Left ventricle myocardium superior (tissue), 1 donor: ENCODE measurements at places on chromosomes 5 and 9.
A peak's percentile ranks its signal among the peaks of the same experiment; 100 is the strongest.

DNA sequence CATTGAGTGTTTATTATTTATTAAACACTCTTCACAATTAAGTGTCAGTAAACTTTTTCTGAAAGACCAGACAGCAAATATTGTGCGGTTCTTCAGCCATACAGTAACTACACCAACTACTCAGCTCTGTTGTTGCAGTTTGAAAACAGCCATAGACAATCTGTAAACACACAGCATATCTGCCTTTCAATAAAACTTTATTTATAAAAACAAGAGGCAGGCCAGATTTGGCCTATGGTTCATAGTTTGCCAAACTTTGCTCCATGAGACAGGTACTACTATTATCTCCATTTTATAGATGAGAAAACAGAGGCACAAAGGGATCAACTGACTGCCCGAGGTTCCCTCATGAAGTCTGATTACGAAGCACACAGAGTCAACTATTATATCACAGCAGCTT, 11.5 kb downstream of the ADAMTS12 start:
- no peak for DNase-seq

DNA sequence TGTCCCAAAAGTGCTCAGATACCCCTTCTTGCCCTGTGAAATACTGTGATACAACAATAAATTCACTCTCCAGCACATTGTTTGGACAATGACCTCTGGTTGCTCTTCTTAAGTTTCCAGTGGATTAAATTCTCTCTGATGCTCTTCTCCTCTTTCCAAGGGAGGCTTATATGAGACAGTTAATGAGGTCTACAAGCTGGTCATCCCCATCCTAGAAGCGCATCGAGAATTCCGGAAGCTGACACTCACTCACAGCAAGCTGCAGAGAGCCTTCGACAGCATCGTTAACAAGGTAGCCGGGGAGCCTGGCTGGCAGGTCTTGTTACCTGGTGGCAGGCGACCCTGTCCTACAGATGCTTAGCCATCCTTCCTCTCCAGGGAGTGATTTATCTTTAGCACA, 226.5 kb downstream of the DOCK8 start:
- DNase-seq = no peak

DNA sequence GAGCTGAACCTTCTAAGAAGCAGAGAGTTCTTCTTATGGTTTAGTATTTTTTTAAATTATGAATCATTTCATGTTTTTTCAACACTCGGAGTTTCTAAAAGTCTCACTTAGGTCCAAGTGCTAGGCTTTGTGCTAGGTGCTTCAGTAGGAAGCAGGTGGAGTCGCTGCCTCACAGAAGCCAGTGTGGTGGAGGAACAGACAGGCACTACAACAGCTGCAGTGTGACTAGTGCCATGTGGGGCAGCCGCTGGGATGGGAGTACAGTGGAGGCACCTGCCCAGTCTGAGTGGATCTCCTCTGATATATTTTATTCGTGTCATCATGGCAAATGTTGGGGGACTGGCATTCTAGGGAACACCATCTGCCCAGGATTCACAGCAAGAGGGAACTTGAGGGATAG, 15.3 kb downstream of the PCDHGC5 start:
- no peak for DNase-seq

GRCh38 chr5:1174122-1174936, 27.1 kb upstream of the SLC6A19 start:
- peak; percentile 75 for DNase-seq

DNA sequence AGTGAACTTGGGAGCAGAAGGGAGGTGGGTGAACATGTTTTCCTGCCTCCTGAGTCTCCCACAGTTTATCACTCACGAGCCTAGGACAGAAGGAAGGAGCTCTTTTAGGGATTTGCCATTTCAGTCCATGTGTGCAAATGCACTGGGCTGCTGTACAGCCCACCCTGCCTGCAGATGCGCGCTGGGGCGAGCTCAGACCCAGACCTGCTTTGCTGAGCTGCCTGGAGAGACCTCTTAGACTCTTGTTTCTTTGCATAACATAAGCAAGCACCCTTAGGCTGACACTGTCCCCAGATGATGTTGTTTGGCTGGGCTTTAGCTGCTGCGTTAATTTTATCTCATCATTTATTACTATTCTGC, 199.0 kb downstream of the CACNA1B start:
- no peak for DNase-seq

- DNase-seq = no peak
Measured at GRCh38 chr5:174733836-174734235, 9.5 kb downstream of the MSX2 start.

DNA sequence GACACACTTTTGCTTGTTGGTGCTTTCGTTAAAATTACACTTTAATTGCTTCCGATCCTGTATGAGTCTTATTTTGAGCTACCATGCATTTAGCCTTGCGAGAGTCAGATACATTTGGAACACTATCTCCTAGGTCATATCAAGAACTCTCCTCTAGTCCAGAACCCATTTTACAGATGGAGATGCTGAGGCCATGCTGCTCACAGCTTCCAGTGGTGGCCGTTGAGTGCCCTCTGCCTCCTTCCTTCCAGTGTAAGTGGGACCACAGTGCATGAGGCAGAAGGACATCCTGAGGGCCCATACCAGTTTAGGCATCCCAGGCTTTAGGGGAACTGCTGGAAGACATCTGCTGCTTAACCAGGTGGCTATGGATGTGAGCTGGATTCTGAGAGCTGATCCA, 6.9 kb downstream of the CCNI2 start:
- DNase-seq = no peak

DNA sequence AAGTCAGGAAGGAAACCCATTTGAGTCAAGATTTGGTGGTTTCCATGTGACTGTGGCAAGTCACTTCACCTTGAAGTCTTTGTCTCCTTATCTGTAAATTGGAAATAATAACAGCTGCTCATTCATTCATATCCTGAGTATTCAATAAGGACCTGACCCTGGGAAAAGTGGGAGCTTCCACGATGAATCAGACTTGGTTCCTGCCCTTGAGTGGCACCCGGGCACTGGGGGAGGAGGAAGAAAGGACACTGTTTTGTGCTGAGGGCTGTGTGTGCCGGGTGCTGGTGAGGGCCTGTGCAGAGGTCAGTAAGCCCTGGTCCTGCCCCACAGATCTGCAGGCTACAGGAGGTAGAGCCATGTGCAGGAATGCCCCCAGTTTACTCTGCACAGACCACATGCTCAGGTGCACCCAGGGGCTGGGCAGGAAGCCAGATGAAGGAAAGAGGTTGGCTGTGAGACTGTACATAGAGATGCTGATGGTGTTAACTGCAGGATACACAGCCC, 6.8 kb downstream of the NDST1 start:
- peak; percentile 53 for DNase-seq

DNA sequence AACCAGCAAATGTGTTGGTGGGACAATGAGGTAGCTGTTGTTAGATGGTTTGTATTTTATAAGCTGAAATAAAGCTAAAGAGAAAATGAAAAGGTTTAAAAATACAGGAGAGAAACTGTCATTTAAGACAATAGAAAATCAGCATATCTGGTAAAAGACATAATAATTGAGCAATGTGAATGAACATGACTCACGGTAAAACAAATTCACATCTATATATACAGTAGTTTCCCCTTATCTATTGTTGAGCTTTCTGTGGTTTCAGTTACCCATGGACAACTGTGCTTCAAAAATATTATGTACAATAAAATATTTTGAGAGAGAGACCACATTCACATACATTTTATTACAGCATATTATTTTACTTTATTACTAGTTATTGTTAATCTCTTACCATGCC, 1649.8 kb downstream of the EFNA5 start:
- no peak for DNase-seq

DNA sequence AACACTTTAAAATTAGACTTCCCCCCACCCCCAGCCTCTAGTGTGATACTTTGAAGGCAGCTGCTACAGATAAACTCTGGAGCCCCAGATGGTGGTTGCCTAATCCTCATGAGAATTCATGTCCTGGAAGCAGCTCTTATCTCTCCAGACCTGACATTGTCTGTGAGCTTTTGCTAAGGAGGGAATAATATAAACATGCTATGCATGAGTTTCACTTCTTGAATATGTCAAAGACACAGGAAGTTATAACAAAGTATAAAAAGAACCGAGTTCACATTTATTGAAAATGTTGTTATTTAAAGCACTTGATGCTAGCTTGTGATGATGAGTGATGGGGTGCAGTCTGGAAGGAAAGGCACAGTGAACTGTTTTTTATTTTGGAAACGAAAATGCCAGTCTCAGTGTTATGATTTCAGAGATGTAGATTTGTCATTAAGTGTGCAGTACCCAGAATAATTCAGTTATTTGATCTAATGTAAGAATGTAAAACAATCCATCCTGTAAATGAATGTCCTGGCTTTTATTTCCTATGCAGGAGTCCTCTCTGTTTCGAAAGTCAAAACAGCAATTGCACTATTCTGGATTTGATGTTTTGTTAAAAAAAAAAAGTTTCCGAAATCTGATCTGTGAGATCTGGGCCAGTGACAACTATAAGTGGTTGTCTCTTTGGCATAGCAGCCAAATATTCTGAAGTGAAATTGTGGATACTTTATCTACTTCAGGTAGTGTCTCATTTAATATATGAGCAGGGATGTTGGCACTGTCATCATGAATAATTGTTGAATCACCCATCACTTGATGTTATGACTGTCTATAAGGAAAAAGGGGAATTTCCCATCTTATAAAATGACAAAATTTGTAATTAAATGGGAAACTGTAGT, 77.0 kb downstream of the ZCCHC7 start:
- DNase-seq = no peak

DNA sequence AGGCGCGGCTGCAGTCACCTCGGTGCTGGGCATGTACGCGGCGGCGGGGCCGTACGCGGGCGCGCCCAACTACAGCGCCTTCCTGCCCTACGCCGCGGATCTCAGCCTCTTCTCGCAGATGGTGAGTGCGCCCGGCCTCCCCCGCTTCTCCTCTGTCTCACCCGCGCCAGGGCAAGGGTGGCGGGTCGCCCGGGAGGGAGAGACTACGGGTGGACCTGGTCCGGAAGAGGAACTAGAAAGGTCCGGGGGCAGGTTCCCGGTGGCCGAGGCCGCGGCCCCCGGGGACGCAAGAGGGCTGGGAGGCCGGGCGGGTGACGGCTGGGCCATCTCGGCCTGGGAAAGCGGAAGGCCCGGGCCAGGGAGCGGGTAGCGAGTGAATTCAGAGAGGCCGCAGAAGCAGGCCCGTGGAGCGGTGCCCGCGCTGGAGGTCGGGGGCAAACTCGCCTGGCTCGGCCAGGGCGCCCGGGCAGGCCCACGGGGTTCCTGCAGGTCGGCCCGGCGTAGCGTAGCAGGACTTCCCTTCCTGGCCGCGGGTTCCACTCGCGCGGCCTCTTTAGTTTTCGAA, 711 bp downstream of the IRX1 start:
- DNase-seq = no peak

- DNase-seq = no peak
Measured at GRCh38 chr9:88196142-88196790, 58.0 kb upstream of the SPATA31C2 start.

GRCh38 chr9:16602494-16602893, 268.0 kb downstream of the BNC2 start:
- DNase-seq = no peak

- no peak for DNase-seq
Measured at GRCh38 chr9:73596321-73596720, 444.7 kb downstream of the ANXA1 start.

- peak; percentile 55 for DNase-seq
Measured at GRCh38 chr9:8857068-8857925, 1057.7 kb upstream of the DMAC1 start.

DNA sequence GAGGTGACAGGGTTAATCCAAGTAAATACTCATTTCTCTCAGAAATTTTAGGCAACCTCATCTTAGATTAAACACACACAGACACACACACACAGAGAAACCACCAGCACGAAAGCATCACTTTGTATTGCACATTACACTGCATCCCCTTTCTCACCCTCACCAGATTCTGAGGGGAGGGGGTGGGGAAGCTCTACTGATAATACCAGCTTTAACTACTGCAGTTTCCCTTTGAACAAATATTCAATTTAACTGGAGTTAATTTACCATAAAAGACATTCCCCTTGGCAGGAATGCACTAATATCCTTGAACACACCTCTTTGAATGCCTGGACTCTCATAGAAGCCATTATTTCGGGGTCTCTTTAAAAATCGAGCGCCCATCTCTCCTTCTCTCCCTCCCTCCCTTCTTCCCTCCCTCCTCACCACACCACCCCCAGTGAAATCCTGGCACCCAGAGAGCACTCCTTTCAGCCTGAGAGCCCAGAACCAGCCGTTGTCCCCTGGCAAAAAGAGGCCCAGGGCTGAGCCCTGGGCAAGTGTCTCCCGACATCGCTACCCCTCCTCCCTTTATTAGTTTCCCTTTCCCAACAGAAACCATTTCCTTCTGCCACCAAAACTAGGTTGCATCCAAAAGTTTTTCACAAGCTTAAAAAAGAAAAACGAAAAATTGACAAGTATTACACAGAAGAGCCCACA, 2.8 kb upstream of the NFIB start:
- DNase-seq = peak; percentile 41

DNA sequence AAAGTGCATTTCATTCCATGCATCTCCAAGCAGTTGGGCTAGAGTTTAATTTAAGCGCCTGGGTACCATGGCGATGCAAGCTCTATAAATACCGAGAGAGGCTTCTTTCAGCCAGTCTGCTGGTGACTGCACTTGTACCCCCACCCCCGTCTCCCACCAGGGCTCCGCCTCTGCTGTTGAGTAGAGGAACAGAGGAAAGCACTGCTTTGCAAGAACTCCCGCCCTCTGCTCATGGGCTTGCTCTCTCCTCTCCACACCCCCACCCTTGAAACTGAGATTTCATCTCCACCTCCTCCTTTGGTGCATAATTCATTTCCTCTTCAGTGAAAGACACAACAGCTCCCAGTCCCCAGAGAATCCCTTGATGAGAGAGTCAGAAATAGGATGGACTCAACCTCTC, 5.1 kb upstream of the WWC1 start:
- no peak for DNase-seq

DNA sequence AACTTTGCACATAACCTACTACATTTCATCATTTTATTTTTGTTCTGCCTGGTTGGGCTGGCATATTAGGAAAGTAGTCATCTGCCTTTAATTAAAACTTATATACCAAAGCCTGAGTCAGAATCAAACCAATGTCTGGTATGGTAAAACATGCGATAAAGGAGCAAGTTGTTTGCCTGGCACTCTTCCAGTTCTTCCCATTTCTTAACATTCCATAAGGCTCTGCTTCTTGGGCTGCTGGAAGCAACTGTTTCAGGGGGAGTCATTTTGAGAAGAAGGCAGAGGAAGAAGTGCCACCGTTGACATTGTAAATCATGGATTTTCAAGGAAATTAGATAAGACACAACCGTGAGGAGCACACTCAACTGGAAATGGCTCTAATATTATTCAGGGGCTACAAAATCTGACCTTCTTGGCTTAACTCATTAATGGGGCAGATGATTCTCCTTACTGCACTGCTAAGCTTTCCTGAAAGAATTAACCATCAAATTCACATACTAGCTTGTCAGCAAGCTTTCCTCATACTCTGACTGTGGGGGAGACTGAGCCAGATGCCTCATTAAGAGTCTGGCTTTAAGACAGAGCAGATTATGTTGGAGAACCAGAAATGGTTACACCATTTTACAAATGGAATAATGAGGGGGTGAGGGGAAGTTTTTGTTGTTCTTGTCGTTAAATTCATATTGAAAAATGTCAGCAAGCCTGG, 391.0 kb downstream of the TMEM232 start:
- DNase-seq = no peak

GRCh38 chr5:83118976-83119375, 41.6 kb downstream of the XRCC4 start:
- no peak for DNase-seq

- DNase-seq = no peak
Measured at GRCh38 chr9:22240619-22241018, 206.0 kb upstream of the DMRTA1 start.
